ENCODE measurements at places on chromosomes 7 and 10.

- no peak for DNase-seq
Measured at GRCh38 chr10:49761201-49761788, 828 bp downstream of the OGDHL start.

DNA sequence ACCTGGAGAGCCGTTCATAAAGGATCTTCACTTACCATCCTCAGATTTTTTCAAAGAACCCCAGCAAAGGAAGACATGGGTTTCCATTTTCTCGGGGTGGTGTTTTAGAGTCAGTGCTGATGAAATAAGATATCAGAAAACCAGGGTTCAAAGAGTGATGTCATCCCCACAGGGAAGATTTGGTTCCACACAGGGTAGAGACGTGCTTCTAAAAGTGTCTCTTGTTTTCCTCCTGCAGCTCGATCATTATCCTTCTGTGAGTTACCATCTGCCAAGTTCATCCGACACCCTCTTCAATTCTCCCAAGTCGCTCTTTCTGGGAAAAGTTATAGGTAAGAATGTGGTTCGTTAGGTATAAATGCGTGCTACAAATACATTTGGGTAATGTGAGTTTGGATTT is 323.8 kb upstream of the C7orf33 start:
- no peak for DNase-seq

DNA sequence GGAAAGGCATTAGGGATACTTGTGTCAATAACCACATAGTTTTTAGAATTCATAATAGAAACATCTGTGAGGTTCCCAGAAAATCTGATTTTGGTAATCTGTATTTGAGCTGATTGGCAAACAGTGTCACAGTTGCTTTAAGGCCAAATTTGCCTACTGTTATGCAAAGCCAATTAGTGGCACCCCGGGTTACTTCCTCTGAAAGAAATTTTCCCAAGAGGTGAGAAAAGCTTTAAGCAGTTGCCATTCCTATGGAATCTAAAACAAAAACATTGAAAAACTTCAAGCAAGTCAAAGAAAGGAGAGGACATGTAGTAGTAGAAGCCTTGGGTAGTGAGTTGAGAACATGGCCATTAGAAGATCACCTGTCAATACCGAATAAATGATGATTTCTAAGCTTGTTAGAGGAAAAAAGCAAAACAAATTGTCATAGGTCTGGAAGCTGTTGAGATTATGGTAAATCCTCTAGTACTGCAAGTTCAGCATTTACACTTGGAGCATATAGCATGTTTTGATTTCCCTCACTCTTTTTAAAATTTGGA is 176.8 kb downstream of the TWIST1 start:
- DNase-seq, result no peak

- no peak for DNase-seq
Measured at GRCh38 chr7:79458796-79459195, 5.3 kb upstream of the MAGI2 start.

- DNase-seq, result no peak
Measured at GRCh38 chr7:138349841-138350700, 110.0 kb upstream of the TRIM24 start.

DNA sequence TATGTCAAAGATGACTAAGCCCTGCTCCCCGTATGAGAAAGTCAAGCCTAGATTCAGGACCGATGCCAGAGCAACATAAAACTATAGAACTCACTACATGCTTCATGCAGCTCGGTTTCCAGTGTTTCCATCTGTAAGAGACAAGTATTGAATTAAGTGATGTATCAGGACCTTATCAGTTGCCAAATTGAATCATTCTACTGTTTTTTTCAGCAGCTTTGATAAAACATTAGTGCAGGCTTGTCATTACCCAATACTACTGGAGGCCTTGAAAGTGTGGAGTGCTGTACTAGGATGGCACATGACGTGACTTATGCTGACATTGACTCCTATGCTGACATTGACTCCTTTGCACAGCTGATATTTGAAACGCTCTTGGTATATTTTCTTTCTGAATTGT is 10.8 kb upstream of the NRP1 start:
- DNase-seq, result no peak

DNA sequence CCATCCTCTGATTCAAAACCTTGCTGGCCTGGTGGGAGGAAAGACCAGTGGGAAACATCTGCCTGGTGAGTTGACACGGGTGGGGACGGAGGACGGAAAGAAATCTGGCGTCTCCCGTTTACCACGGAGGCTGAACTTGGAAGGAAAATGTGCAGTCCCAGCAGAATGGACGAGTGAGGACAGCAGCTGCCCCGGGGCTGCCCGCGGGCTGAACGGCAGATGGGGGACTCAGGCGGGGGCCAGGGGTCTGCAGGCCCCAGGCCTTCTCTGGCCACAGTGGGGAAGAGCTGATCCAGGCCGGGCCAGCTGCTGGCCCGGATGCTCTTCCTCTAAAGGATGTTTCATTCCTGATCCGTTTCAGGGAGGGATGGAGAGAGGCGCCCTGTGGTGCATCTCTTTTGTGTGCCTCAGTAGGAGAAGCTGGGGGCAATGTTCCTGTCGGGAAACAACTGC is 147.5 kb upstream of the CHST15 start:
- no peak for DNase-seq

GRCh38 chr7:47300472-47301104 is 281.3 kb downstream of the TNS3 start:
- DNase-seq, result no peak

- peak; percentile 61 for DNase-seq
Measured at GRCh38 chr7:151759591-151760042, 117.3 kb downstream of the PRKAG2 start.

- no peak for DNase-seq
Measured at GRCh38 chr10:77378366-77379349, 258.9 kb downstream of the KCNMA1 start.

Measured in activated gamma-delta T cell treated with Interleukin-2 at 50 U/mL for 16 hours (primary cell).